Activated T-helper 1 cell treated with anti-CD3 and anti-CD28 coated beads, Interleukin-2, amount 50 U/mL, for 16 hours (primary cell): ENCODE measurements at places on chromosomes 7 and 10.

DNA sequence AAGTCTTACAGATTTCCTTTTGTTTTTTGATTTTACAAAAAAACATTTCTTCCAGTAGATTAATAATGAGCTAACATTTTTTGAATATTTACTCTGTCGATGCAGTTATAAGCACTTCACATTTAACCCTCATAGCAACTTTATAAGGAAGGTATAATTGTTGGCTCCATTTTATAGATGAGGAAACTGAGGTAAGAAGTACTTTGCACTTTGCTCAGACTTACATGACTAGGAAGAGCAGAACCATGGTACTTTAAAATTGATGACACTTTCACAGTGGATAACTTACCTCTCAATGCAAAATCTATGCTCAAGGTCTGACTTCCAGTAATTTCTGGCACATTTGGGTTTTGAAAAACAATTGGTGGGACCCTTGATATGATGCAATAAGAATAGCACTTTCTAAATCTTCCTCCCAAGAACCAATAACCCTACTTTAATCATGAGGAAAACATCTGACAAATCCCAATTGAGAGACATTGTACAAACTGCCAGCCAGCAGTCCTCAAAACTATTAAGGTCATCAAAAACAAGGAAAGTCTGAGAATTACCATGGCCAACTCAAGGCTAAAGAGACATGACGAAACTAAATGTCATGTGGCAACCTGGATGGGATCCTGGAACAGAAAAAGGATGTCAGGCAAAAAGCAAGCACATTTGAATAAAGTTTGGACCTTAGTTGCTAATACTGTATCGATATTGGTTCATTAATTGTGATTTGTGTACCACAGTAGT lies 72.6 kb downstream of the RALA start:
- no peak for DNase-seq

- no peak for DNase-seq
These were observed 33.0 kb downstream of the ZFAND2A start for GRCh38 chr7:1127001-1127400.

GRCh38 chr10:98899018-98899417 lies 336.6 kb downstream of the HPSE2 start:
- DNase-seq = no peak

- no peak for DNase-seq
These were observed 462.8 kb upstream of the ZWINT start for GRCh38 chr10:56823849-56824248.

- no peak for DNase-seq
These were observed 603.6 kb upstream of the MGMT start for GRCh38 chr10:128863411-128863810.

- no peak for DNase-seq
These were observed 23.3 kb upstream of the HSPA12A start for GRCh38 chr10:116765648-116766081.

DNA sequence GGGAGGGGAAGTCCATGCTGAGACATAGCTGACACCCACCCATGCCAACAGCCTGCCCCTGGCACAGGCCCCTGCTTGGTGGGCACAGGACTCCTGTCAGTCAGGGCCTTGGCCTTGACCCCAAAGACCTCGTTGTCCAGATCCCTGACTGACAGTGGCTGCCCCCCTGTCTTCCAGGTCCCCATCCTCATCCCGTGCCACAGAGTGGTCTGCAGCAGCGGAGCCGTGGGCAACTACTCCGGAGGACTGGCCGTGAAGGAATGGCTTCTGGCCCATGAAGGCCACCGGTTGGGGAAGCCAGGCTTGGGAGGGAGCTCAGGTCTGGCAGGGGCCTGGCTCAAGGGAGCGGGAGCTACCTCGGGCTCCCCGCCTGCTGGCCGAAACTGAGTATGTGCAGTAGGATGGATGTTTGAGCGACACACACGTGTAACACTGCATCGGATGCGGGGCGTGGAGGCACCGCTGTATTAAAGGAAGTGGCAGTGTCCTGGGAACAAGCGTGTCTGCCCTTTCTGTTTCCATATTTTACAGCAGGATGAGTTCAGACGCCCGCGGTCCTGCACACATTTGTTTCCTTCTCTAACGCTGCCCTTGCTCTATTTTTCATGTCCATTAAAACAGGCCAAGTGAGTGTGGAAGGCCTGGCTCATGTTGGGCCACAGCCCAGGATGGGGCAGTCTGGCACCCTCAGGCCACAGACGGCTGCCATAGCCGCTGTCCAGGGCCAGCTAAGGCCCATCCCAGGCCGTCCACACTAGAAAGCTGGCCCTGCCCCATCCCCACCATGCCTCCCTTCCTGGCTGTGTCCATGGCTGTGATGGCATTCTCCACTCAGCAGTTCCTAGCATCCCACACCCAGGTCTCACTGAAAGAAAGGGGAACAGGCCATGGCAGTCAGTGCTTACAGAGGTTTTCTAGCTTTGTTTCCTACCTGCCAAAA lies 197.2 kb downstream of the EBF3 start:
- no peak for DNase-seq

GRCh38 chr7:82319674-82320118 lies 123.9 kb downstream of the CACNA2D1 start:
- no peak for DNase-seq

- no peak for DNase-seq
These were observed 51.5 kb downstream of the TCERG1L start for GRCh38 chr10:131260031-131260430.

DNA sequence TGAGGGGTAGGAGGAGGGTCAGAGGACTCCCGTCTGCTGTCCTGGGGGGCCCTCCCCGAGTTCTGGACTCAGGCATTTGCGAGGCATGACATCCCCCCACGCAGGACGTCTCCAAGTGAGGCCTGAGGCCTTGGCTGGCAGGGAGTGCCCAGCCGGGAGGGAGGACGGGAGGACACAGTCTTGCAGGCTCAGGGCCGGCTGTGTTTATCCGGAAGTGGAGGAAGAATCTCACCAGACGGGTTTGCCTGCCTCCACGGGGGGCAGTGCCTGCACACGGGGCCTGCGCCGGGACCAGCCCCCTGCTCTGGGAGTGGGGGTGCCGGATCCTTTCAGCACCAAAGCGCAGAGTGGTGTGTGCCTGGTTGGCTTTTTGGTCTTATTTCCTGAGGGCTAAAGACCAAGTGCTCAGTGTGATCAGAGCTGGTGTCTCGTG lies 10.9 kb downstream of the PWWP2B start:
- no peak for DNase-seq

- DNase-seq = no peak
These were observed 11.6 kb downstream of the NKX6-2 start for GRCh38 chr10:132774181-132774901.

DNA sequence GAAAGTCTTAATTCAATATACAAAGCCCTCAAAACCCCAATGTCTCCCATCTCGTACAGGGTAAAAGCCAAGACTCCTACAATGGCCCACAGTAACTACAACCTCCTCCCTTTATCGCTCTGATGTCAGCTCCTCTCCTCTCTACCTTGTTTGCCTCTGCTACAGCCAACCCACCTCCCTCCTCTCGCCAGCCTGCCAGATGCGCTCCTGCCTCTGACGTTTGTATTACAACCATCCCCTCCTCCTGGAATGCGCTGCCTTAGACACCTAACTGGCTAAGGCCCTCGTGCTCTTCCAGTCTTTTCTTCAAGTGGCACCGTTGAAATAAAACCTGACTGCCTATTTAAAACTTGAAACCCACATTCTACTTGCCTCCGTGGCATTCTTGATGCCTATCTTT lies 115.3 kb upstream of the MYO3A start:
- no peak for DNase-seq

DNA sequence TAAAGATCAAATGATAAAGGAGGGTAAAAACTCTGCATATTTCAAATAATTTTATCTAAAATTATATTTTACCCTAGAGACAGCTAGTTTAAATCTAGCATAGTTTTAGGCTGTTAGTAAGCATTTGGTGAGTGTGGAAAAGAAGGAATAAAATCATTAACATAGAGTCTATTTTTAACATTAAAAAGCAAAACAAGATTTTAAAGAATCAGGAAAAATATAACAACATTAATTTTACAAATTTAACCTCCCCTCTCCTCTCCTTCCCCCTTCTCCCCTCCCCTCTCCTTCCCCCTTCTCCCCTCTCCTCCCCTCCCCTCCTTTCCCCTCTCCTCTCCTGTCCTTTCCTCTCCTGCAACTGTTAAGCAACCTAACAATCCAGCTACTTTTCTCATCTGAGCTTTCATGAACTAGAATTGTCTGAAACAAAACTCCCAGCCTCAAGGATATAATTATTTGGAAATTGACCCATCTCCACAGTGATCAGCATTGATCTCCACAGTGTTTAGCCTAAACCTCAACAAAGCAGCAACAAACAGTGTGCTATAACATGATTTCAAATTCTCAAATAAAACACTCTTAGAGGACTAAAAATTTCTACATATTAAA lies 293.2 kb downstream of the PPP1R3A start:
- DNase-seq = no peak

DNA sequence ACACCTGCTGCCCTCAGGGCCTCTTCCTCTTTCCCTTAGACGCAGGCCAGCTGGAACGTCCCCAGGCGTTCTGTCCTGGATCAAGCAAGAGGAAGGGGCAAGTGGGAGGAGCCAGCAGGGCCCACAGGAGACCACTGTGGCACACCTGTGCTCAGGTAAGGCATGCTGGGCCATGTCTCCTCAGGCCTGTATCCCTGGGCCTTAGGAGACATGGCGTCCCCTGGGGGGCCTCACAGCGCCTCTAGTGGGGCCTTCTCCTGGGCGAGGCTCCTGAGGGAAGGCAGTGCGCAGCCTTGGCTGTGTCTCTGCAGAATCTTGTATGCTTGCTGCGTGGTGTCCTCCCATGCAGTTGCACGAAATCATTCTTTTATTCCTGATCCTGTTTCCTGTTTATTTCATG lies 31.3 kb downstream of the ZNF783 start:
- no peak for DNase-seq

- DNase-seq = no peak
These were observed 96.4 kb downstream of the BUB3 start for GRCh38 chr10:123250640-123251039.

GRCh38 chr7:27132214-27132613 lies 1.7 kb upstream of the HOXA4 start:
- DNase-seq = no peak

DNA sequence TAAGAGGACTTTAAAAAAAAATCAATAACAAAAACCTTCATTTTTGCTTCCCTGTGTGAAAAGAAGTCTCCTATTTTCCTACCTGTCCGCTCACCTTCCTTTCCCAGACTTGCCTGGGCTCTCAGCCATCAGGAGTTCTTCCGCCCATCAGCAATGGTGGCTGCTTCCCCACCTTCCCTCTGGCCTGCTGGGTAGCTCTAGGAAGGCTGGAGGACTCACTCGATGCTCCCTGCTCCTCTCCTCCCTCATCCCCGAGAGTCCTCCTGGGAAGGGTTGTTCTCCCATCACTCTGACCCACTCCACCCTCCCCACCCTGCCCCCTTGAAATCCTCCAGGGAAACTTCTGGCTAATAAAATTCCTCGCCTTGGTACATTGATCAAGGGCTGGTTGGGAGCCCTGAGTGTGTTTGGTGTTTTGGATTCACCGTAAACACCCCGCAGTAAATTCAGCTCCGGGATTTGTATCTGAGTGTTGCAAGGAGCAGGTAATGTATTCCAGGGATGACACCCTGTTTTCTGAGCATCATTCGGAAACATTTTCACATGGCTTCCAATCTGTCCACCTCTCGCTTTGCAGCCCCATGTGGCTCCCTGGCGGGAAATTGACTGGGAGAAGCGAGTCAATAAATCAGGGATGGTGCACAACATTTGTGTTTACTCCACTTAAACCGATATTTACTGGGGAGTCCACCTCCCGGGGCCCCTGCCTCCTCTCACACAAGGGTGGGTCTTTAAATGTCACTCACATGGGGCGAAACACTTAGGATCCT lies 126.4 kb upstream of the SDK1 start:
- DNase-seq = no peak

DNA sequence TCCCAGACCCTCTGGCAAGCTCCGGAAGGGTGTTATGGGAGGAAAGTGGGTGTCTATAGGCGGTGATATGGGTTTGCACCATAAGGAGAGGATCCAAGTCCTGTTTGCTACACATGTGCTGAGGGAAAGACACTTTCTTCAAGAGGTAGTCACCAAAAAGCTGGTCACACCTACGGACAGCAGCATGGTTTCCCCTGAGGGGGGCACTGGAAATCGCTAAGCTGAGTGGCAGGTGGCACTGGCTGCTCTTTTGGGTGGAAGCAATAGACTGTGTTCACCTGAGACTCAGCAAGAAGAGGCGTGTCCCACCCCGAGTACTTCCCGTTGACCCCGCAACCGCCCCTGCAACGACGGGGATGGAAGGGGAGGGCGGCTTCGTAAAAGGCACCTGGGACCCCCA lies 1.8 kb upstream of the FOXI2 start:
- no peak for DNase-seq

GRCh38 chr7:9488555-9488954 lies 1055.1 kb downstream of the NXPH1 start:
- no peak for DNase-seq

GRCh38 chr10:30719832-30720231 lies 90.3 kb upstream of the LYZL2 start:
- no peak for DNase-seq

GRCh38 chr10:22420787-22421517 lies 75.7 kb downstream of the SPAG6 start:
- DNase-seq = no peak

DNA sequence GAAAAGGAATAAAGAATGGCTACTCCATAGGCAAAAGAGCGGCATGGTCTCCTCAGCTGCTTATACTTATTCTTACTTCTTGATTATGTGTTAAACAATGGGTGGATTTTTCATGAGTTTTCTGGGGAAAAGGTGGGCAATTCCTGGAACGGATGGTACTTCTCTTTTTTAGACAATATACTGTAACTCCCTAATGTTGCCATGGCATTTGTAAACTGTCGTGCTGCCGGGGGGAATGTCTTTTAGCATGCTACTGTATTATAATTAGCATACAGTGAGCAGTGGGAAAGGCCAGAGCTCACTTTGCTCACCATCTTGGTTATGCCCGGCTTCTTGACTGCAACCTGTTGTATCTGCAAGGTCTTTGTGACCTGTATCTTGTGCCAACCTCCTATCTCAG lies 372.1 kb upstream of the AKR1E2 start:
- no peak for DNase-seq

GRCh38 chr10:104391150-104391968 lies 37.7 kb downstream of the CFAP58 start:
- DNase-seq = no peak

DNA sequence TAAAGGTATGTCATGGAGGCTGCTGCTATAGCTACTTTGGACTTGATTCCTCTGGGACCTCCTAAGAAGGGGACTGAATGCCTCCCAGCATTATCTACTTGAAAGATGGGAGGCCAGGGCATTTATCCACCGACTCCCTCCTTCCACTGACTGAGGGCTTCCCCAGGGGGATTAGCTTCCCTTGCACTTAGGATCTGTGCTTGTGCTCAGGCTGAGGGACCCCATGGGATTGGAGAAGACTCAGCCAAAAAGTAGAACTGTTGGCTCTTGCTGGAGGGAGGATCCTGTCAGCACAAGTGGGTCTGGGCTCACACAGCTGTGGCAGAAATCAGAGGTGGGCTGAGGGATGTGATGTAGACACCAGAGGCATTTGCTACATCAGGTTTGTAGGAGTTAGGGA lies 81.5 kb upstream of the SYPL1 start:
- no peak for DNase-seq
